ENCODE measurements at places on chromosomes 12 and 14.

- DNase-seq = no peak
Measured at GRCh38 chr14:52949711-52950409, 990 bp downstream of the FERMT2 start.

GRCh38 chr12:31477687-31478086 is 113.2 kb downstream of the DENND5B start:
- DNase-seq = no peak

DNA sequence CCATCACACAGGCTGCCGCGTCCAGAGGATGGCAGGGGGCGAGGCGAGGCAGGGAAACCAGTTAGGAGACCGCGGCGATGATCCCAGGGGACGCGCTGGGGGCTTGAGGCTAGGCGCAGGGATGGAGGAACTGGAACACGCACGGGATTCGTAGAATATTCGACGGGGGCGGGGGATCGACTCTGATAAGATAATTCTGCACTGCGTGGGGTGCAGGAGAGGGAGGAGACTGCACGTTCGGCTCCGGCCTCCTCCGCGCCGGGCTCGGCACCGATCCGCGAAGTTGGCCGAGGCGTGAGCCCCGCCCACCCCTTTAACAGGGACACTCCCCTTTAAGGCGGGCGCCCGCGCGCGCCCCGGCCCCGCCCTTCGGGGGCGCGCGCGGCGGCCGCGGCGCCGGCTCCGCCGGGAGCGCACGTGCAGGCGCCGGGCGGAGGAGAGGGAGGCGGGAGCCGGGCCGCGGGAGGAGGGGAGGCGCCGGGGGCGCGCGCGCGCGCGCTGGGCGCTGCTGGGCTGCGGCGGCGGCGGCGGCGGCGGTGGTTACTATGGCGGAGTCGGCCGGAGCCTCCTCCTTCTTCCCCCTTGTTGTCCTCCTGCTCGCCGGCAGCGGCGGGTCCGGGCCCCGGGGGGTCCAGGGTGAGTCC is at the start of gene ACVR1B:
TSS of gene ACVR1B (plus strand) at position 501 of the 644 bp plus-strand sequence. CDS start at position 546, 45 bp downstream.
- peak; percentile 72 for DNase-seq

GRCh38 chr12:106183735-106184134 is 45.0 kb upstream of the NUAK1 start:
- no peak for DNase-seq

DNA sequence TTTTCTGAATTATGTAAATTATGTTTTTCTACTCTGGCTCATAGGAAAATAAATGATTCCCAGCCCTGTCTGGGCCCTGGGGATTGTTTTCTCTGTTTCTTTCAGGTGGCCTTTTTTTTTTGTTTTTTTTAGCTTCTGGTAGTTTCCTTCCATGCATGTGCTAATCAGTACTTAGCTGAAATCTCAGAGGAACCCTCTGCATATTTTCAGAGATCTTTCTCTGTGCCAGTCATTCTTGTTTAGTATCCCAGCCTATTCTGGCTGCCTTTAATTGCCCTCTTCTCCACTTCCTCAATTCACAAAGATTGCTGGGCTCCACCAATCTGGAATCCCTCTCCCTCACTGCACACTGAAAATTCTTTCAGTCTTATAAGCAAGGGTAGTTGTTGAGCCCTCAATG is 46.9 kb downstream of the CNOT2 start:
- DNase-seq = peak; percentile 45

GRCh38 chr14:39107591-39107996 is 4.6 kb upstream of the SEC23A start:
- DNase-seq = peak; percentile 67

DNA sequence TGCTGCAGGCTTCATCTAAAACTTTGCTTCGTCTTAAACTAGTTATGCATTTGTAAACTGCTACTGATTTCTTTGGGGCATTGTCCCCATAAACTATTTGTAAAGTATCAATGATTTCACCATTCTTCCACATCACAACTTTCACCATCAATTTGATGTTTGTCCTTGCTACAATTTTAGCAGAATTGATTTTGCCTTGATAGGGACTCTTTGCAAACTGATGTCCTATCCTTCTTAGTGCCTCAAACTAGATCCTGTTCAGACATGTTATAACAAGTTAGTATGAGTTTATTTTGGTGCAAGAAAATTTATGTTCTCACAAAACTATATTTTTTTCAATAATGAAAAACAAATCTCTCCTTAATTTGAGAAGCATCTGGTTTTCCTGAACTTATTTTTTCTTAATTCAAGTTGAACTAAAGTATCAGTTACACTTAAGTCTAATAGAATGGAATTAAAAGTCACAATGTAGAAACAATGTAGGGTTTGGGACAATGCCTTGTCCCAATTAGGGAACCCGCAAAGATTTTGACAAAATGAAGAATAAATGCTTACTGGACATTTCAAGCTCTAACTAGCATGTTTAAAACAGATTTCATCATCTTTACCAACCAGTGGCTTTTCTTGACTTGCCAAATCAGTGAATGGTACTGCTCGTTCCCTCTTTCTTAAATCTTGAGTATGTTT is 10.1 kb upstream of the ARID4A start:
- no peak for DNase-seq

DNA sequence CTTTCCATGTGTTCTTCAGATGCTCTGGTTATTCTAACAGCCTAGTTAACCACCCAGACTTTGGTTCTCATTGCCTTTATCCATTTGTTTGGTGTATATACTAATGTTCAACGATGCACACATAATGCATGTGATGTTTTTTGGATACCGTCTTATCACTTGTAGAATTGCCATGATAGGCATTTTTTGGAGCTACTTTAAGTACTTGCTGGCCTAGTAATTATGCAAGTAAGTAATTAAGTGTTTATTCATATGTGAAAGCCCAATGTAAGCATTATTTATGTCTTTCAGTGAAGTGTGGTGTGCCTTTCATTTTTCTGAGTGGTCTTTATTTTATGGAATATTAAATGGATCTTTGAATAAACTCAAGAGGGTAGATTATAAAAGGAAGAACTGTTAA is 14.2 kb downstream of the RAP1B start:
- DNase-seq = no peak

- no peak for DNase-seq
Measured at GRCh38 chr14:93914278-93914677, 12.9 kb upstream of the FAM181A start.

- no peak for DNase-seq
Measured at GRCh38 chr14:54182419-54183045, 214.3 kb upstream of the CDKN3 start.

GRCh38 chr14:53510281-53510912 is 357.3 kb upstream of the DDHD1 start:
- DNase-seq = no peak

GRCh38 chr12:65609359-65609771 is 214.9 kb upstream of the HMGA2 start:
- DNase-seq = no peak

GRCh38 chr12:113043240-113043639 is 13.3 kb upstream of the DTX1 start:
- no peak for DNase-seq

DNA sequence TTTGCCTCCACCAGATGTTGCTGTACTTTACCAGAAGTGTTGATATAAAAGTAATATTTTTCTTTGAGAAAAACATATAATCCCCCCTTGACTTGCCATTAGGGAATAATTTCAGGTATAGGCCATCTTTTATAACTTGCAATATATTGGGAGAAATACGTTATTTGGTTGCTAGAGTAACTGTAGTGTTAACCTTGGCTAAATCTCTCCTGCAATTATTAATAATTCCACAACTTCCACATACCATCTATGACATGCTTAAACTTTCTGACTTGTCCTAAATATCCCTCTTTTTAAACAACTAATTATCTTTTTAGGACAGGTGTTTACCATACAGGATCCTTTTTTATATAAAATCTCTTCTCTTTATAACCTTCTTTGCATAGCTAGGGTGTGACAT is 1048.2 kb downstream of the SLC16A7 start:
- peak; percentile 5 for DNase-seq

DNA sequence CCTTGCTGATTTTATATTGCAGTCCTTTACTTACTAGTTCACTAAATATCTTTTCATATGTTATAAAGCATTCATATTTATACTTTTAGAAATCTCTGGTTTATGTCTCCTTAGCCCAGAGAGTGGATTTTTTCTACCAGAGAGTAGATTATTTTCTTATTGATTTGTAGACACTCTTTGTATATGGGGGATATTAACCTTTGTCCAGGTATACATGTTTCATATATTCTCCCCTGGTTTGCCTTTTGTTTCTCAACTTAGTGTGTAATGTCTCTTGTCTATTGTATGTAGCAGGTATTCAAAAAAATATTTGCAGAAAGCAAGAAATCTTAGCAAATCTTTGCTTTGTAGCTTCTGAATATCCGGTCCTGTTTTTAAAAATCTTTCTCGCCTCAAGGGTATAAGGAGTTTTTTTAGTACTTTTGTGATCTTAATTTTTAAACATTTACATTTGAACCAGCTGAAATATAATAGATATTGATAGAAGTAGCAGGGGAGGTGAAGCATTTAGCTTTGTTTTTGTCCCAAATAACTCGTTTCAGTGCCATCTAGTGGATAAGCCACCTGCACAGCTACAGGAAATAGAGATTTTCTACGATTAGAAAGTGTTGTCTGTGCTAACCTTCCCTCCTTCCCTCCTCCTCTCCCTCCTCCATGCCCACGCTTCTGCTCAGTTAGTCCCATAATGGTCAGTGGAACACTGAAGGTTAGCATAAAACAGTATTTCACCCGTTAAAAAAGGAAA is 97.0 kb downstream of the PHETA1 start:
- DNase-seq = peak; percentile 41

DNA sequence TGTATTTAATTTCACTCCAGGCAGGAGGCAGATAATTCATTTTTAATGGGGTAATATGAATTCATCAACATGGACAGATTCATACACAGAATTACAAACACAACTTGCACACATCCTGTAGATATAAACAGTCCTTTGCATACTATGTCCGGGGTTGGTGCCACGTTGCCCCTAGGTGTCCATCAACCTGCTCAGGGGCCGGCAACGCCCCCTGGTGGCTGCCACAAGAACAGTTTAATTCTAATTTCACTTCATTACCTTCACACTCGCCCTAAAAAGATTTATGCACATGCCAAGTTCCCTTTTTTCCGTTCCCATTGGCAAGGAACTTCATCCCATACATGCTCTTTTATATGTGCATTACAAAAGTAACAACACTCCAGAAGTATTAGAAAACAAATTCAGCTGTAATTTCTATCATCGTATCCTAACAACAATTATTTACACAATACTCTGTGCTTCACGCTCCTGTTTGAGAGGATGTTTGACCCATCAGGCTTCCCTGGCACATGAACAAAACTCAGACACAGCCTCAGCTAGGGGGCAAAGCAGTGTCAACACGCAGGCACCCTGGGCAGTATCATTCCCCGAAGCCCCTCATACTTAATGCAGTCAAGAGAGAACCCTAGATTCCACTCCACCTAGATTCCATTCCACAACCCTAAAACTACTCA is 15.5 kb downstream of the MANSC1 start:
- peak; percentile 36 for DNase-seq

- DNase-seq = no peak
Measured at GRCh38 chr12:113239288-113239771, 18.1 kb downstream of the TPCN1 start.

DNA sequence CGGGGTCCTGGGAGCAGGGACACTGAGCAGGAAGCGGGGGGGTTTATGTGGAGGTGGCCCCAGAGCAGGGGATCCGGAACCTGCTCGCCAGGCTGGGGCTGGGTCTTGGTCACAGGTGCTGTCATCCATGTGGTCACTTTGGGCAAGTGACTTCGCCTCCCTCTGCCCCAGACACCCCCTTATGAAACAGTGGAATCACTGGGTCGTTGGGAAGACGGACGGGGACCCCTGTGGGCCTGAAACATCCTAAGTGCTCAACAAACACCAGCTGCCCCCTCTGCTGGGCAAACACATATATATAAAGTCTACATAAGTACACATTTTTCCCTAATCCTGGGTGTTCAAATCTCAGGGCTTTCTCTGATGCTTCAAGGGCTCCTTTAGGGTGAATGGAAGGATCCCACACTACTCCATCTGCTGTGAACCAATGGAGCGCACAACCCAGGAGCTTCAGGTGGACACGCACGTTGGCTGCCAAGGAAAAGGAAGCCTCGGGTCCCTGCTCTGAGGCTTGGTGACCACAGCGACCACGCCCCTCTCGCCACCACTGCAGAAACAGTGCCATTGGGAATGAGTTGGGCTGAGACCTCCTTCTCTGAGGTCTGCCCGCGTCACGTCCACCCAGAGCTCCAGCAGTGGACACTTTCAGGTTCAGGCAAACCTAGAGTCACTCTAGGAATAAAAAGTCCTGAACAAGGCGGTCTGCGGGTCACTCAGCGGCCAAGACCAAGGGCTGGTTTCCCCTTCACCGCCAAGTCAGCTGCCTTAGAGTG is 54.6 kb downstream of the CDC42BPB start:
- peak; percentile 47 for DNase-seq

DNA sequence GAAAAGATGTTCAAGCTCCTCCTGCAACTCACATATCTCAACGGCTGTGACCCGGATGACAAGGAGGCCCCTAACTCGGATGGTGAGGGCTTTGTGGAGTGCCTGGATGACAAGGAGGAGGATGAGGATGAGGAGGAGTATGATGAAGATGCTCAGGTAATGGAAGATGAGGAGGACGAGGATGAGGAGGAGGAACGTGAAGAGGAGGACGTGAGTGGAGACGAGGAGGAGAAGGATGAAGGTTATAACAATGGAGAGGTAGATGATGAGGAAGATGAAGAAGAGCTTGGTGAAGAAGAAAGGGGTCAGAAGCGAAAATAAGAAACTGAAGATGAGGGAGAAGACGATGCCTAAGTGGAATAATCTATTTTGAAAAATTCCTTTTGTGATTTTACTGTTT is 702 bp downstream of the ANP32D start:
- no peak for DNase-seq

GRCh38 chr14:90397425-90398314 is 841 bp downstream of the CALM1 start:
- peak; percentile 47 for DNase-seq

DNA sequence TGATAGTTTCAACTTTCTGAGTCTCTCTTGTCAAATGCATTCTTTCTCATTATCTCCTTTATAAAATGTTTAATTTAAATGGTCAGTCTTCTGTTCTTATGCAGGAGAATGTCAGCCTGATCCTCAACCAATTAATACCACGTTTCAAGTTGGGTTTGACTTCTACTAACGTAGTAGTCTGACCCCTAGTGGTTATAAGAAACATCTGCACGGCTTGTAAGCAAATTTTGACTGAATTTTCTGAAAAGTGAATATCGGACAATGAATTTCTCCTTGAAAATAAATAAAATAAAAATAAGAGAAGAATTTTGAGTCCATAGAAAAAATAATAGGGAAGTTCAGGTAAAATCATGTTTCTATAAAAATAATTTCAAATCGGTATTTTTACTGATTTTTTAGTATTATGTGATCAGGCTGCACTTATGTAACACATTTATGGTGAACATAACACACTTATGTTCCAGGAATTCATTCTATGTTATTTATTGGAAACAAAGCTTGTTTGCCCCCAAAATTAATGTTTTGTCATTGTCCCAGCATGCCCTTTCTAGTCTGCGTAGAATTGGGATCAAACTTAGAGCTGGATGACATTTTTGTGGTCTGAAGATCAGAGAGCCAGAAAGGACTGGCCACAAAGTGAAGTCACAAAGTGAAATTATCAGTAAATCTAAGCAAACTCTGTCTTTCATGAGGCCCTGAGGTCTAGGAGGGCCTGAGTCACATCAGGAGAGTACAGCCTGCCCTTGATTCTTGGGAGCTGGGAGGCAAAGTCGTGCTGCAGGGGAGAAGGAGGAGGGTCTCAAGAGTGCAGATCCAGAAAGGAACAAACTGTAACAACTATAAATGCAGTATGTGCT is 101.2 kb upstream of the STXBP6 start:
- peak; percentile 70 for DNase-seq

All from Kasumi-1 (cell line).